Fibroblast of skin of back (primary cell): ENCODE measurements at places on chromosomes 6 and 20.
A peak's percentile ranks its signal among the peaks of the same experiment; 100 is the strongest.

DNA sequence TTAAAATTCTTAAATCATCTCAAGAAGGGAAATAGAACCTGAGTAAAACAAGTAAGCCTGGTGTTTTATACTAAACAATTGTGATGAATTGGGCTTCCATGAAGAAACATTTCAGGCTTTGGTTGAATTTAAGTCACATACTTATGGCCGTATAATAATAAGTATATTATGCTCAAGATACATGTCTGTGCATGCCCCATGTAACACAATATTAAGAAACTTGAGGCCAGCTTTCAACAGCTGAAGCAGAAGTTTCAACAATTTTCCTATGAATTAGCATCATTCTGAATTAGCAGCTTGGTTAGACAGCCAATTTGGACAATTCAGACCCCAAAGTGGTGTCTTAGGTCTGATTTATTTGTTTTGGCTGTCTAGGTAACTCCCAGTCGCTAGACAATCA is 243.7 kb downstream of the MYLK4 start:
- no peak for DNase-seq

GRCh38 chr20:40168981-40169620 is 519.9 kb downstream of the MAFB start:
- no peak for DNase-seq

DNA sequence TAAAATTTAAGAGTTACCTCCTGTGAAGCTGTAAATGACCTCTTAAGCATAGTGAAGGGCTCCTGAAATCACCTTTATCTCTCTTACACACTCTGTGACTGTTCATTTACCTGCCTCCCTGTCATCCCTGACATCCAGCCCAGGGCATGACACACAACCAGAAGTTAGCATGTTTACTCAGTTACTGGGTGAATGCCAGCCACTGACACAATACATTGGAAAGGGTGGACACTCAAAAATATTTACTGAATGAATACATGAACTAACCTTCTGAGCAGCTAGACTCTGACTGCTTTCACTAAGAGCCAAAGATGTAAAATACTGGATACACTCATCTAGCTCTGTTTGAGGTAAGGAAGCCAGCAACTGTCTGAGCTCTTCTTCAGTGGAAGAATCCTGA is 25.3 kb downstream of the SERAC1 start:
- peak; percentile 71 for DNase-seq

DNA sequence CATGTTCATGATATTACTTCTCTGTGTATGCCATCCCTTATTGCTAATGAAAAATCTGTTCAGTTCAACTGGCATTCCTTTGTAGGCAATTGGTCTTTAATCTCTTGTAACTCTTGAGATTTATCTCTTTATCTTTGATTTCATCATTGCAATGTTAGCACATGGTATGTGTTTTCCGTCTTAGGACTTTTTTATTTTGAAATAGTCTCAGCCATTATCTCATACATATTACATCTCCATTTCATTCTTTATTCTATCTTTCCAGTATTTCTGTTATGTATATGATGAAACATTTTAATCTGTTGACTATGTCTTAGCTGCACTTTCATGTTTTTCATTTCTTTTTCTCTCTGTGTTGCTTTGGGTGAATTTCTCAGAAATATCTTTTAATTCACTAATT is 58.1 kb downstream of the VSTM2L start:
- no peak for DNase-seq

DNA sequence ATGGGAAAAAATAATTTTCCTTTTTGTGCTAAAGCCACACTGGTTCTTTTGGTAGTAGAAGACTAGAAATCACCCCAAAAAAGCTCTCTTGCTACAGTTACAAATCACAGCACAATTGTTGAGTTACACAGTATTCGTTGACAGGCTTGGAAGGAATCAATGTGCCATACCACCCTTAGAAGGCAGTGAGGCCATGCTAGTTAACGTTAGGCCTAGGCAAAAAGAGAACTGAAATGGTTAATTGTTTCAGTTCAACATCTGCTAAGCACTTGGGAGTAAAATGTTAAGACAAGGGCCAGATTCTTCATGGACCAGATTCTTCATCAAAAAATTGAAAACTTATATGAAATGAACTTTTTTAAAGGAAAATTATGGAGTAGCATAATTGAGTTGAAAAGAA is 626.2 kb downstream of the UTRN start:
- DNase-seq, result no peak

DNA sequence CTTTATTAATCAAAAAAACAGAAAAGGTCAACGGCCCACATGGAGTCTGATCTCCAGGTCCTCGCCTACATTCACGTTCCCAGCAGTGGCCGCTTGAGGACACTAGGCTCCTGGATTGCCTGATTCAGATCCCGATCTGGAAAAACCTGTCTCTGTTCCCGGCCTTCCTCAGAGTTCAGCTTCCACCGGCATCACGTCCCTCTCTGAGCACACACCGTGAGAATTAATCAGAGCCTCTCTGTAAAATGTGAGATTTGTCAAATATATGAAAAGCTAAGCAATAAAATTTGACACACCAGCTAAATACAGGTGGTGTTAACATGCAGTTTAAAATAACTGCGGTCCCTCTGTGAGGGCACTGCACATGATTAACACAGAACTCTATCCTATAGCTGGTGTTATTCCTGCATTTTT is 122.8 kb upstream of the COL21A1 start:
- no peak for DNase-seq

GRCh38 chr6:146997062-146997461 is 207.2 kb upstream of the STXBP5 start:
- DNase-seq, result peak; percentile 72

GRCh38 chr20:1801225-1801928 is 93.8 kb upstream of the SIRPA start:
- DNase-seq, result no peak
